T47D (cell line): ENCODE measurements at places on chromosomes 11 and 22.
A peak's percentile ranks its signal among the peaks of the same experiment; 100 is the strongest.

- DNase-seq = peak; percentile 18
These were observed 245.9 kb upstream of the FAT3 start for GRCh38 chr11:91978747-91979146.

DNA sequence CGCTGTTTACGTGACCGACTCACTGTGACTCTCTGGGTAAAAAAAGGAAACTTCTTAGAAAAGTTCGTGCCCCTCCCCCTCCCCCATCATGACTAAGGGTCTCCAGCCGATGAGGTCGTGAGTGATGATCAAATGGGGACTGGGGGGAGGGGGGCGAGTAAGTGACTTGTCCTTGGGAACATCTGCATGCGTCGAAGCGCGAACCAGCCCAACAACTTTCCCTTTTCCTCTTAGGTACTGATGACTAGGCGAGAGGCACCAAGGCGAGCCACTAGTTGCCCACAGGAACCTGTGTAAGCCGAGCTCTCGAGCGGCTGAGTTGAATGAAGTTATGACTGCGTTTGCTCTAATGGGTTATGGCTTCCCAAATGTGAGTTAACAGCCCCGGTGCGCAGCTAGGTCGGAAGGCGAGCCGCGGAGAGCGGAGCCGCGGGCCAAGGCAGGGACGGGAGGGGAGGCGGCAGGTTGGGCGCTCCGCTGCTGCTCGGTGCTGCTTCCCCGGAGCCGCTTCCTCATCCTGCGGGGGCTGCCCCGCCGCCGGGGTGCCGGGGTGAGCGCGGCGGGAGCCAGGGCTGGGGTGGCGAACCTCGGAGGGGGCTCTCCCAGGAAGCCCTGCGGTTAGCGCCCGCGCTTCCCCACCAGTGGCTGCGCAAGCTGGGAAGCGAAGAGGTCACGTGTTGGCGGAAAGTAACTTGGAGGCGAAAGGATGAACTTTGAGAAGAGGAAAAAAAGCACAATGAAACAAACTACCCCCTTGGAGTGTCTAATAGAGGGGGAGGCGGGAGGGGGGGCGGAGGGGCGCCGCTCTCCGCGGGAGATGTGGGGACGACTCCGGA, 22.1 kb upstream of the BDNF start:
- no peak for DNase-seq

GRCh38 chr11:77155556-77156130, 27.6 kb downstream of the MYO7A start:
- no peak for DNase-seq

GRCh38 chr11:105164208-105164607, 24.6 kb upstream of the CARD18 start:
- no peak for DNase-seq

GRCh38 chr22:45750626-45751025, 79.0 kb downstream of the ATXN10 start:
- no peak for DNase-seq

DNA sequence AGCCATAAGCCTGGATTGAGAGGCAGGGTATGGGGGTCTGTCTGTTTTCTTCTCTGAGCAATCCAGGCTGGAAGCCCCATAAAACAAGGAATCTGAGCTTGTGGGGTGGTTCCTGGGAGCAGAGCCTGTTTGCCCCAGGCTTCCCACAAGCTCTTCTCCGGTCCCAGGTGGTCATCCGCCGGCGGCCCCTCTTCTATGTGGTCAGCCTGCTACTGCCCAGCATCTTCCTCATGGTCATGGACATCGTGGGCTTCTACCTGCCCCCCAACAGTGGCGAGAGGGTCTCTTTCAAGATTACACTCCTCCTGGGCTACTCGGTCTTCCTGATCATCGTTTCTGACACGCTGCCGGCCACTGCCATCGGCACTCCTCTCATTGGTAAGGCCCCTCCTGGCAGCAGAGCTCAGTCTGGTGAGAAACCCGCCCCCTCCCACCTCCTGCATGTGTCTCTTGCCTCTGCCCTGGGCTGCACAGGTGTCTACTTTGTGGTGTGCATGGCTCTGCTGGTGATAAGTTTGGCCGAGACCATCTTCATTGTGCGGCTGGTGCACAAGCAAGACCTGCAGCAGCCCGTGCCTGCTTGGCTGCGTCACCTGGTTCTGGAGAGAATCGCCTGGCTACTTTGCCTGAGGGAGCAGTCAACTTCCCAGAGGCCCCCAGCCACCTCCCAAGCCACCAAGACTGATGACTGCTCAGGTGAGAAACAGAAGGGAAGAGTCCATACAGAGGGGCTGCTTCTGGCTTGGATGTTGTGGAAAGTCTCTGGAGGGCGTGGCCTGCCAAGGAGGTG, 11.6 kb downstream of the HTR3A start:
- no peak for DNase-seq

DNA sequence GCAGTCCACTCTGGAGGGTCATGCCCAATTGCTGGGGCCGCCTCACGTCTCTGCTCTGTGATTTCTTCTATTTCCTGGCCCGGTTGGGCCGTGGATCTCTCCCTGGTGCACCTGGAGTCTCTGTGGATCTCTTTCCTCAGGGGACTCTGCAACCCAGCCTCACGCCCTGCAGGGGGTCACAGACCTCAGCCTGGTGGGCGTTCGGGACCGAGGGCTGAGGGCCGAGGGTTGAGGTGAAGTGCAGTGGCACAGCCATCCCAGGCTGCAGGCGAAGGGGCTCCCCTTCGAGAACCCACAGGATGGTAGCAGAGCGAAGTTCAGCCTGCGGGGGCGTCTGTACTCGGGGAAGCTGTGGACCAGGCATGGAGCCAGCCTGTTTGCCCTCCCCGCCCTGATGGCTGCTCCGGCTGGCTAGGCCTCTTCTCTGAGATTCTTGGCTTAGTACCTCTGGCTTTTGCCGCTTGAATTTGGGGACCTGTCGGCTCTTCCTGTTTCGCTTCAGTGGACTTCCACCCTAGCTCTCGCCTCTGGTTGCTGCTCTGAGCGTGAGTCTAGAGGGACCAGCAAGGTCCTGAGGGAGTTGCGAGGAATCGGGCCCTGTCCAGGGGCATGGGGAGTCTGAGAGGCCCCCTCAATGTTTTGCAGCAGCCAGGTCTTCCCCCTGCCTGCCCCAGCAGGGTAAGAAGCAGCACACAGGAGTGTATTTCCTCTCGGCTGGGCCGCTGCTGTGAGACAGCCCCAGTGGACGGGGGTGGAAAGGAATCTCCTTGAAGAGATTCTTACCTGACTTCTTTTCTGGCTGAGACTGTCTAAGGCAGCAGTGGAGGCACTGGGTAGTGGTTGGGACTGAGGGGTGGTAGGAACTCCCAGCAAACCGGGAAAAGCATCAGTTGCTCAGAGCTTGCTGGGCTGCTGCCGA, 140.8 kb downstream of the TBC1D22A start:
- no peak for DNase-seq

DNA sequence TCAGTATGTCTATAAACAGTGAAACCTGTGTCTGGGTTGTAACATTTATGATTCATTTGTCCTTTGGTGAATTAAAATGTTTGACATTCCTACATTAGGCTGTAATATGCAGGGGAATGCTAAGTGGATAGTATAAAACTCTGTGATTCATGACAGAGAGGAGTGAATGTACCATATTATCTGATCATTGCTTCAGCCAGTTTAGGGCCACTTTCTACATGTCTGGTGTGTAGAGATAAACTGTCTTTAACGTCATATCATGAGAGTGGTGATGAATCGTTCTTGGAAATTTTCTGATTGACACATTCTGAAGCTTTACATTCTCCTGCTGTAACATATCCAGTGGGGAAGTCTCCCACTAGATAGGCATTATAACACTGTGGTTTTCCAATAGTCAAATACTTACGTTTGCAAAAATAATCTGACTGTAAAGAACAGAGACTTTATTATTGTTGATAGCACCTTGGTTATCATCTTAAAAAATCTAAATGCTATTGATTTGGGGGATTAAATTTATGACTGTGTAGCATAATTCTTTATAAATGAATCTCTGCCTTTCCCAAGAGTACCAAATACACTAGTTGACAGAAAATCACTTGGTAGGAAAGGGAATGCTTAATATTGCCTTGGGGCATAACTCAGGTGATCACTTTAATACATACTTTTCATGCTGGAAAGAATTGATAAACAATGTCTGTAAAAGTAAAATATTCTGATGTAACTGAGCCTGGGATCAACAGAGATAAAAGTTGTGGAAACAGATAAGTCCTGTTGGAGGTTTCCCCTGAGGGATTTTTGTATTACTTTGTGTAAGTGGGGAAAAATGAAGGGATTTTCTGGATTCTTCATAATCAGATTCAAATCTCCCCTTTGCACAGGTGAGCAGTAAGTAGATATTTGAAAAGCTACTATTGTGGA, 427.9 kb downstream of the JRKL start:
- DNase-seq = no peak

- DNase-seq = no peak
These were observed 87.6 kb upstream of the APOA1 start for GRCh38 chr11:116925050-116925449.
